Upper lobe of right lung (tissue), 1 donor: ENCODE measurements at places on chromosomes 7 and 10. TPM values are rescaled to one million over a fixed set of nuclear protein-coding genes. Genes with fewer than 3 reads are reported as not detected.

Gene NAT16
- not detected for total RNA-seq

DNA sequence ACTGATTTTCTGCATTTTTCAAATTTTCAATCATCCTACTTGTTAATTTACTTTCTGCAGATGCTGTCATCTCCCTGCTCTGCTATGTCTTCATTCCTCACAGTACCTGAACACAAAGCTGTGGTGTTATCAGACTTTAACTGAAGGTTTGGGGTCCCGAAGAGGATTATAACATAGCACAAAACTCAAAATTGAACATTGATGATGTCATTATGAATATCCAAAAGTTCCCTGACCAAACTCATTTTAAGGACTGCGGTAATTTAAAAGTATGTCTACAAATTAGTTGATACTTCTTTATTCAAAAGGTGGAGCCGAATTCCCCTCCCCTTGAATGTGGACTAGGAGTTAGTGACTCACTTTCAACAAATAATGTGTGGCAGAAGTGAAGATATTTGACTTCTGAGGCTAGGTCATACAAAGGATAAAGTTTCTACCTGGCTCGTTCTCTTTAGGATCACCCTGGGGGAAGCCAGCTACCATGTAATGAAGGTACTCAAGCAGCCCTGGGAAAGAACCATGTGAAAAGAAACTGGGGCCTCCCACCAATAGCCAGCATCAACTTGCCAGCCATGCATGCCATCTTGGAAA is 6.4 kb upstream of the ENTPD7 start:
- no peaks in the 10 kb centered on the region for H3K27me3 ChIP-seq
- DNase-seq: no peak
- H3K4me3 ChIP-seq: no peak overlapping the region
- H3K27ac ChIP-seq: no peak overlapping the region
- H3K4me1 ChIP-seq: no peaks in the 10 kb centered on the region

- no peak for DNase-seq
- H3K36me3 ChIP-seq: no peaks in the 10 kb centered on the region
- H3K4me1 ChIP-seq: peaks cover 19% of the 10 kb centered on the region
- H3K4me3 ChIP-seq: peak overlapping the region; percentile 43
- peak overlapping the region; percentile 81 for H3K27ac ChIP-seq
- H3K27me3 ChIP-seq: no peaks in the 10 kb centered on the region
Observed at GRCh38 chr10:4051641-4052151, 266.7 kb upstream of the KLF6 start.

- no peaks in the 10 kb centered on the region for H3K36me3 ChIP-seq
- no peaks in the 10 kb centered on the region for H3K4me1 ChIP-seq
- H3K27me3 ChIP-seq: no peaks in the 10 kb centered on the region
- no peak for DNase-seq
Observed at GRCh38 chr7:143456992-143457793, 13.9 kb downstream of the TAS2R60 start.
